Activated CD4-positive, alpha-beta T cell treated with anti-CD3 and anti-CD28 coated beads for 36 hours (primary cell): ENCODE measurements at places on chromosomes 3 and 15.

- H3K27me3 ChIP-seq: peaks cover 10% of the 10 kb centered on the region
- no peak for DNase-seq
- H3K36me3 ChIP-seq: no peaks in the 10 kb centered on the region
- no peak overlapping the region for H3K27ac ChIP-seq
- no peak overlapping the region for H3K4me3 ChIP-seq
- peaks cover 39% of the 10 kb centered on the region for H3K4me1 ChIP-seq
Observed at GRCh38 chr3:10549617-10550230, 44.3 kb upstream of the ATP2B2 start.

- no peak overlapping the region for H3K27ac ChIP-seq
- peaks cover 10% of the 10 kb centered on the region for H3K27me3 ChIP-seq
- no peaks in the 10 kb centered on the region for H3K36me3 ChIP-seq
- no peak for DNase-seq
- no peak overlapping the region for H3K4me3 ChIP-seq
- H3K4me1 ChIP-seq: no peaks in the 10 kb centered on the region
Observed at GRCh38 chr3:13140596-13140995, 67.4 kb upstream of the IQSEC1 start.

- H3K36me3 ChIP-seq: no peaks in the 10 kb centered on the region
- DNase-seq: no peak
- no peak overlapping the region for H3K4me3 ChIP-seq
- H3K27ac ChIP-seq: no peak overlapping the region
- peaks cover 2% of the 10 kb centered on the region for H3K27me3 ChIP-seq
- H3K4me1 ChIP-seq: no peaks in the 10 kb centered on the region
Observed at GRCh38 chr15:86432861-86433260, 353.2 kb downstream of the AGBL1 start.

- H3K4me3 ChIP-seq: peak overlapping the region; percentile 49
- peak overlapping the region; percentile 75 for H3K27ac ChIP-seq
- peaks cover 74% of the 10 kb centered on the region for H3K27me3 ChIP-seq
- H3K36me3 ChIP-seq: peaks cover 14% of the 10 kb centered on the region
- DNase-seq: no peak
Observed at GRCh38 chr3:147412917-147413685, 3.9 kb downstream of the ZIC1 start.

DNA sequence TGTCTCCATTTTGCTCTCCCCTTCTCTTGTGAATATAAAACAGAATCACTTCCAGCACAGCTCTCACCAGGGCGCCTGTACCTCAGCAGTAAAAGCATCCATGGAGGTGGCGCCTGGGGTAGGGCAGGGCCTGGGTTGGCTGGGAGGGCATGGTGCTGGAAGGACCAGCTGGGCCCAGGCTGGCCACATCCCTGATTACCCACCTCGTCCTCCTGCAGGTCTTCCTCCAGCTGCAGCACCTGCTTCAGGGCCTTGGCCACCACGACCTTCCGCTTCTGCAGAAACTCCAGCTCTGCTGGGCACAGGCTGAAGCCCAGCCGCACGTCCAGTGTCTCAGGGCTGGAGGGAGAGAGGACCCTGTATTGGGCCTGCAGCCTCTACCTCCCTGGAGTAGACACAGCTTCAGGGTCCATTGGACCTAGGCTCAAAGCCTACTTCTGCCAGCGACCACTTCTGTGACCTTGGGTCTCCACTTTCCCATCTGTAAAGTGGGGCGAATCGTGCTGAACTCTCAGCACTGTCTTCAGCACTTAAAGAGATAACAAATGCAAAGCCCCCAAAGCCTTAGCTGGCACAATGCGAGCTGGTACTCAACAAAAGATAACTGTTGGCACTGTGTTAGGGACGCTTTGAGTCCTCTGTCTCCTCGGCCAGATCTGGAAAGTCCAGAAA lies 23.8 kb downstream of the PLA2G4E start:
- peaks cover 5% of the 10 kb centered on the region for H3K4me1 ChIP-seq
- no peak overlapping the region for H3K27ac ChIP-seq
- no peak for DNase-seq

DNA sequence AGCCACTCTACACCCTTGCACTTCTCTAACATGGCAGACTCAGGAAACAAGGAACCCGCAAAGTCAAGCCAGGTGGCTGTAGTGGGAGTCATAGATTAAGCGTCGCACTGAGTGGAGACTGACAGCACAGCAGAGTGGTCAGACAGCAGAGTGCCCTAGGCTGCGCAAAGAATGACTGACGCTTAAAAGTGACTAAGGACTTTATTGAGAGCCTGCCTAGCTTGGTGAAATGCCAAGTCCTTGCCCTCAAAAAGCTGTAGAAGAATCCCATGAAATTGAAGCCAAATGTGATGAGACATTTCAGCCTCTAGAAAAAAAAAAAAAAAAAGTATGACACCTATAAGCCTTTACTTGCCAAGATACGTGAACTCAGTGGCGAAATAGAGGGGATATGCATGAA lies 30.2 kb downstream of the NCEH1 start:
- DNase-seq: no peak
- no peak overlapping the region for H3K27ac ChIP-seq
- no peak overlapping the region for H3K4me3 ChIP-seq
- peaks cover 6% of the 10 kb centered on the region for H3K4me1 ChIP-seq

GRCh38 chr3:79052054-79052681 lies 715.6 kb downstream of the ROBO1 start:
- peak; percentile 4 for DNase-seq
- no peaks in the 10 kb centered on the region for H3K4me1 ChIP-seq
- H3K4me3 ChIP-seq: no peak overlapping the region
- no peaks in the 10 kb centered on the region for H3K27me3 ChIP-seq
- no peaks in the 10 kb centered on the region for H3K36me3 ChIP-seq

DNA sequence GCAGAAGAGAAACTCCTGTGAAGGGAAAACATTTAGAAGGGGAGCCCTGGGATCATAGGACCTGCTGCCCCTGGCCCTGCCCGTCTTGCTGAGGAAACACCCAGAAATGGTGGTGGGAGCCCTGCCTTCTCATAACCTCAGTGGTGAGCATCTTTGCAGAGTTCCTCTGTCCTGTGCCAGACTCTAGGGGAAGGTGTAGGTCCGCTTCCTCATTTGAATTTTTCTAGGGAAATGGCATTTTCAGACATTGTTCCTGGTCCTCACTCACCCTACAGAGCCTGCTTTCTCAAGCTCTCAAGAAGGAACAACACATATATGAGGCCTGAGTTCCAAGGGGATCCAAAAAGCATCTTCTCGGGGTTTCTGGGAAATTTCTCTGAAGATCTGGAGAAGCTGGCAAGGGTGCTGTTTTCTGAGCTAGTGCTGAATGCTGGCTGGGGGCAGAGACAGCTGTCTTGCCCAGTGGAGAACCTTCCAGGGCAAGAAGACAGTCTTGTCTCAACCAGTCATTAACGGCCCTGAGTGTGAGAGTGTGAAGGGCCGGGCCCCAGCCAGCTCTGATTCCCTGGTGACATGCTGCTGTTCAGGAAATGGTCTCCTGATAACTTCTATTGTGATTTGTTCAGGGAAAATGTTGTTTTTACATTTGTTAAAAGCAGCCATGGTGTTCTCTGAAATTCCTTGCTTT lies 283.1 kb upstream of the LRRFIP2 start:
- no peaks in the 10 kb centered on the region for H3K36me3 ChIP-seq
- H3K4me3 ChIP-seq: no peak overlapping the region
- no peaks in the 10 kb centered on the region for H3K4me1 ChIP-seq

- no peak overlapping the region for H3K4me3 ChIP-seq
- DNase-seq: no peak
- H3K36me3 ChIP-seq: no peaks in the 10 kb centered on the region
- peaks cover 10% of the 10 kb centered on the region for H3K27me3 ChIP-seq
- no peaks in the 10 kb centered on the region for H3K4me1 ChIP-seq
Observed at GRCh38 chr3:130389743-130390478, 44.4 kb downstream of the COL6A5 start.

DNA sequence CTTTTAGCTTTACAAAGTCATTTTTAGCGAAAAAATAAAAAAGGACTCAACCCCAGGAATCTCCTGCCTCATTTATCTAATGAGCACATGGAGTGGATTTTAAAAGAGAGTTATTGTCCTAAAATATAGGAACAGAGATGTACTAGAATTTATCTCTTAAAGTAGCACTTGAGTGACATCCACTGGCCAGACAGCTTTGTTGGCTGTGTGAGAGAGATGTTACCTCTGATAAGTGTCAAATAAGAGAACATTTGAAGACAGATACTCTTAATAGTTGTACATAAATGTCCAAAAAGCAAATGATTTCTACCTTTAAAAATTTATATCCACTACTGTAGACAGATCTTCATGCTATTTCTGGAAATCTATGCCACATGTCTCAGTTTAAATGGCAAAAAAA lies 12.3 kb upstream of the MFSD1 start:
- H3K4me3 ChIP-seq: no peak overlapping the region
- H3K27me3 ChIP-seq: no peaks in the 10 kb centered on the region
- DNase-seq: peak; percentile 11
- H3K36me3 ChIP-seq: no peaks in the 10 kb centered on the region
- H3K27ac ChIP-seq: no peak overlapping the region

DNA sequence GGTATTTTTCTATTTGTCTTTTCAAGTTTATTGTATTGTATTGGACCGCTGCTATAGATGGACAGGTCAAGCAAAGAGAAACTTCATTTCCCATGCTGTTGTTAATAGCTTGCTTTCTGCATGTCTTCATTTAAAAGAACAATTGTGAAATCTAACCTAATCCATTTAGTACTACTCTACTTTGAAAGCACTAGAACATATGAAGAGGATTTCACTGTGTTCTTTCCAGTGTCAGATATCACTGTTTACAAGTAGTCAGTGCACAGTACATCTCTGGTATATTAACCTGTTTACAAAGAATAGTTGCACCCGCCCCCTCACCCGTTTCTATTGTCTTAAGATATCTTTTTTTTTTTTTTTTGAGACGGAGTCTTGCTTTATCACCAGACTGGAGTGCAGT lies 21.8 kb upstream of the EDEM1 start:
- no peak overlapping the region for H3K4me3 ChIP-seq
- H3K4me1 ChIP-seq: peaks cover 60% of the 10 kb centered on the region
- DNase-seq: no peak
- peak overlapping the region; percentile 29 for H3K27ac ChIP-seq

- H3K36me3 ChIP-seq: no peaks in the 10 kb centered on the region
- H3K27ac ChIP-seq: no peak overlapping the region
- DNase-seq: no peak
- no peak overlapping the region for H3K4me3 ChIP-seq
Observed at GRCh38 chr3:192039593-192039992, 578.6 kb downstream of the PYDC2 start.

DNA sequence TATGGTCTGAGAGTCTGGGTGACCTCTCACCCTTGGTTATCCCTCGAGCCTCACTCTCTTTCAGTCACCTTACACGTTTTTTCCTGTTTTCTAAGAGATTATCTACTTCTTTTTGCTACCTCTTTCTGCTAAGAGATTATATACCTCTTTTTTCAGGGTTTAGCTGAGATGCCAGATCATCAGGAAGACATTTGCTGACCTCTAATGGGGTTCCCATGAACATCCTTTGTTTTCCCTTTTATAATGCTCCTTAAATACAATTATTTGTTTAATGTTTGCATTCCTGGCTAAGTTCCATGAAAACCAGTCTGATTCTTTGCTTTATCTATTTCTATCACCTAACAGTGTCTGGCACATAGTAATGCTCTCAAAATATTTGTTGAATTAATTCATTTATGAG lies 39.6 kb downstream of the LEKR1 start:
- H3K4me3 ChIP-seq: no peak overlapping the region
- H3K36me3 ChIP-seq: no peaks in the 10 kb centered on the region
- no peak for DNase-seq
- H3K4me1 ChIP-seq: no peaks in the 10 kb centered on the region
- H3K27ac ChIP-seq: no peak overlapping the region

DNA sequence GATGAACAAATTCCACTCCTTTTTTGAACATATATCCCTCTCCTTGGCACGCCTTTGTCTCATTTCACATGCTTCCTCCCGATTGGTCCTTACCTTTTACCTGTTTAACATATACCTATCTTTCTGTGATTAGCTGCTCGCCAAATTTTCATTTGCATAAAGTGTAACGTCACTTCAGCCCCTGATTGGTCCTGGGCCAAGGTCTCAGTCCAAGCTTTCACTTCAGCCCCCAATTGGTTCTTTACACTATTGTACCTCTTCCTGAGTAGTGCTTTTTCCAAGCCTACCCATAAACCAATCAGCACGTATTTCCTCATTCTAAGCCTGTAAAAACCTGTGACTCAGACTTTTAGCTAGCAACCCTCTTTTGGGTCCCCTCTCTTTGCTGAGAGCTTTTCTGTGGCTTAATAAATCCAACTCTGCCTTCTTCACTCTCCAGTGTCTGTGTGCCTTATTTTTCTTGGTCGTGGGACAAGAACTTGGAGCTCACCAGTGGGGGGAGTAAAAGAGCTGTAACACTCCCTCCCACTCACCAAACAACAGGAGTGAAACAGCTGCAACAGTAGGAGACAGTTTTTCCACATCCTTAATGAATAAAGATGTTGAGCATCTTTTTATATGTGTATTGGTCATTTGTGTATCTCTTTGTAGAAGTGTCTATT lies 584 bp upstream of the XCR1 start:
- H3K4me3 ChIP-seq: no peak overlapping the region
- peaks cover 4% of the 10 kb centered on the region for H3K36me3 ChIP-seq
- peaks cover 3% of the 10 kb centered on the region for H3K27me3 ChIP-seq
- H3K27ac ChIP-seq: no peak overlapping the region

DNA sequence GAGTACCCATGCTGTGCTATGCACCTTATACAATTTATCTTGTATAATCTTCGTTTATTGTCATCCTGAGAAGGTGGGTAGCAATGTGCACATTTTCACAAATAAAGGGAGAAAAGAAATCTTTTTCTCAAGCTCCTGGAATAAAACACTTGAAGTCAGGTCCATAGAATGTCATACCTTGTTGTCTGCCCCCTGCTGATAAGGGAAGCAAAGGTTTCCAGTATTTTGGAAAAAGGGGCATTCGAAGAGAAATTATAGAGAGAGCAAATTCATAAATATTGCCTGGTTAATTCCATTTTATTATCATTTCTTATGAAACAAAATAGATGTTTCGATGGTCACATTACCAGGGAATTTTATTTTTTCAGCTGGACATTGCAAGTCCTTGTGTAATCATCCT lies 277.8 kb downstream of the RAP2B start:
- H3K4me3 ChIP-seq: no peak overlapping the region
- H3K27me3 ChIP-seq: no peaks in the 10 kb centered on the region
- no peak for DNase-seq
- peaks cover 29% of the 10 kb centered on the region for H3K4me1 ChIP-seq
- H3K27ac ChIP-seq: no peak overlapping the region

GRCh38 chr3:42014458-42014920 lies 52.6 kb upstream of the ULK4 start:
- peaks cover 5% of the 10 kb centered on the region for H3K36me3 ChIP-seq
- peak overlapping the region; percentile 82 for H3K27ac ChIP-seq
- peak overlapping the region; percentile 90 for H3K4me3 ChIP-seq
- H3K27me3 ChIP-seq: no peaks in the 10 kb centered on the region
- H3K4me1 ChIP-seq: peaks cover 51% of the 10 kb centered on the region
